CD4-positive, alpha-beta T cell treated with Interleukin-21 for 1 hour (primary cell): ENCODE measurements at places on chromosomes 1 and 21.

DNA sequence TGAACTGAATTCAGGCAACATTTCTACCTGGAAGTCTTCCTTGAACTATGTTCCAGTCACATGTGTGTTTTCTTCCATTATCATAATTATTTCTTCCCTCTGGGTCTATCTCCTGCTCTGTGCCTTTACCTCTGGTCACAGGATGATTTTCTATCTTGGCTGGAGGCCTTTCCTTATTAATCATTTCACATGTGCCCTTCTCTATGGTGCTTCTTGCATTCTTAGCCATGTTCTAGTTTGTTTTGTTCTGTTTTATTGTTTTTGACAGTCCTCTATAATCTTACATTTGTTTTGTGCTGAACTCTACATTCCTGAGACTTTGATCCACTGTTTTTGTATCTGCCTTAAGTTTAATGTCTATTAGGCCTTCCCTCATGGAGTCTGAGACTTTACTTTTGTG, 51.0 kb downstream of the SGIP1 start:
- no peak for DNase-seq

DNA sequence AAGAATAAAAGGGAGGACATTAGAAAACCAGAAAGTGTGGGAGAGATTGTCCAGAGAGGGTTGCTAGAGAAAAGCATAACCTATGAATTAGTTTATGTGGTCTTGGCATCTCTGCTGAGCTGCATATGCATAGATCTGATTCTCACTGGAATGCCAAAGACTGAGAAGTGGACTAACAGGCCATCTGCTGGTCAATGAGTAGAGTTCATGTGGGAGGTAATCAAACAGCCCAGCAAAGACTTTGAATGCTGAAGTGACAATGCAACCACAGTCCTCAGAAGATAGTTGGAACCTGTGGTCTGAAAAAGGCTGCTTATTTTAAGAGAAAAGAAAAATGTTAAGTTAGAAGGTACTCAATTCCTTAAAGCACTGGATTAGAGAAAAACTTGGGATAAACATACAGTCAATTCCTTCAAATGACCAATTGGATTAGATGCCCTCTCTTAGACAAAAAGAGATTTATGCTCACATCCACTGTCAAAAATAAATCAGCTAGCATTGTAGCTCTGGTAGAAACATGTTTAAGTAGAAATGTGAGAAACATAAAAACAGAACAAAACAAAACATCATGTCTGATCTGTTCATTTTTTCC, 382.8 kb downstream of the AMY1C start:
- DNase-seq, result no peak

DNA sequence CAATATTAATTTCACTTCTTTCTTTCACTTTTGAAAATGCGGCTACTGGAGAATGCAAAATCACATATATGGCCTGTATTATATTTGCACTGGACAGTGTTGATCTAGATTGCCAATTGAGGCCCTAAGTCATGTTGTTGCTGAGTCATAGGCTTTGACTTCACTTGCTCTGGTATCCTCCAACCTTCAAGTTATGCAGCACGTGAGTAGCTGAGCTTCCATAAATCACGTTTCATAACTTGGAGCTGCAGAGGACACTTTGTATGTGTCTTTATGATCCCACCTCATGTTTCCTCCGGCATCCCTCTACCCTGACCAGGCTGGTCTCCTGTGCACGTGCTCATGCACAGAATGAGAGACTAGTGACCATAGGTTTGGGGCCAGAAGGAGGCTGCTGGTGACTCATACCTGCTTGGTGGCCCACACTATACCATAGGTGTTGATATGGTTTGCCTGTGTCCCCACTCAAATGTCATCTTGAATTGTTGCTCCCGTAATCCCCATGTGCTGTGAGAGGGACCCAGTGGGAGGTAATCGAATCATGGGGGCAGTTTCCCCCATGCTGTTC, 103.0 kb upstream of the TSPAN2 start:
- DNase-seq, result no peak

DNA sequence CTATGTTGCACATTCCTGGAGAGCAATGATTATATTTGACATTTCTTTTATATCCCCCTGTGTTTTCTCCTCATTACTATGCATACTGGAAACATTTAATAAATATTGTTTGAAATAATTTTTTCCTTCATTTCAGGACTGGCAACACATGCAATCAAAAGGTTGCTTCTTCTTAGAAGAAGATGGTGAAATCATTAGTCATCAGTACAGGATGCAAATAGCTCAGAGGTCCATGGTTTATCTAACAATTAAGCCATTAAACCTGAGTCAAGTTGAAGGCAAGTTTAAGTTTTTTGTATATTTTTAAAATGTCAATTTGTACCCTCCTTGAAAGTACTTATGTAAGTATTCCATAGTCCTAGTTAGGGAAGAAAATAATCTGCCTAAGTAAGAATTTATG, 22.5 kb downstream of the EFCAB7 start:
- DNase-seq, result no peak

DNA sequence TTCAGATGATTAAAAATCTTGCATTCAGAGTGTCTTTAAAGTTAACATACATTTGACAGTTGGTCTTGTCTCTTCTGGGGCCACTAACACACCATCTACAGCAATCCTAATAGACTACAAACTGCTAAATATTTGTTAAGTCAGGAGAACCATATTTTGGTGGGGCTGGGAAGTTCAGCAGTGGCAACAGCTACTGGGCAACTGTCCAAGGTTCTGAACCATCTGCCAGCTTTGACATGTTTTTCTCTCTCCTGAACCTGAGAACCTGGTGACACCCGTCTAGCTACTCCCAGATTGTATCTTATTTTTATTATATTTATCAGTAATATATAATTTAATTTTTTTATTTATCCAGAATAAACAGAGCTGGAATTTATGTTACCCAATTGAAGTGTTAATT, 199.0 kb upstream of the DPYD start:
- DNase-seq, result no peak

DNA sequence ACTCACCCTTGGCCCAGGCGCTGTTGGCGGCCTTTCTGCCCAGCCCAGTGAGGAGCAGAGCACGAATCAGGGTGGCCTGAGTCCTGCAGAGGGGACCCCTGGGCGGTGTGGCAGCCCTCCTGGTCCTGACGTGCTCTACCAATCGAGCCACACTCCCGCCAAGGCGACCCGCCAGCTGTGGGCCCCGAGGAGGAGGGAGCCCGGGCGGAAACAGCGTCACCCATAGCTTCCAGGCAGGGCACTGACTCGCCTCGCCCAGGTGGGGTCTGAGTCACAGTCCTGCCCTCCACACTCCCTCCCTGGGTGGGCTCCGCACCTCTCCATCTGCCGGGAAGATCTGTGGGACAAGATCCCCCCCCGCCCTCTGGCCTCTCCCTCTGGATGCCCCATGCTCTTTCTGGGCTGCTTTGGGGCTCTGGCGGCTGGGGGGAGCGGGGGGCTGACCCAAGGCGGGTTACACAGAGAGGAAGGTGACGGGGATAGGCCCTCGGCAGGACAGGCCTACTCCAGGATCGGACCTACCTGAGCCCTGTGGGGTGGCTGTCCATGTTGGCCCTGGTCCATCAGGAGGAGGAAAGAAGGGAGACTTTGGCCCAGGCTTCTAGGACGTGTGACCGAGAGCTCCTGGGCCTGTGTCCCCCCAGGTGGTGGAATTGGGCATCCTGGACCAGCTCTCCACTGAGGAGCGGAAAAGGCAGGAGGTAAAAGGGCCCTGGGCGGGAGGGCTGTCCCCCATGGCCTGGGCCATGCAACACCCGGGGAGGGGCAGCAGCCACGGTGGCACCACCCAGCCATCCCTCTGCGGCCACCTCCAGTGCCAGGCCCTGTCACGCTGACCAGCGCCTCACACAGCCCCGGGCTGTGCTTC, 14.0 kb downstream of the ARHGEF16 start:
- no peak for DNase-seq

- DNase-seq, result no peak
Measured at GRCh38 chr1:74468982-74469603, 43.3 kb downstream of the LRRC53 start.

- DNase-seq, result no peak
Measured at GRCh38 chr1:56957931-56958330, 7.9 kb downstream of the C8B start.

DNA sequence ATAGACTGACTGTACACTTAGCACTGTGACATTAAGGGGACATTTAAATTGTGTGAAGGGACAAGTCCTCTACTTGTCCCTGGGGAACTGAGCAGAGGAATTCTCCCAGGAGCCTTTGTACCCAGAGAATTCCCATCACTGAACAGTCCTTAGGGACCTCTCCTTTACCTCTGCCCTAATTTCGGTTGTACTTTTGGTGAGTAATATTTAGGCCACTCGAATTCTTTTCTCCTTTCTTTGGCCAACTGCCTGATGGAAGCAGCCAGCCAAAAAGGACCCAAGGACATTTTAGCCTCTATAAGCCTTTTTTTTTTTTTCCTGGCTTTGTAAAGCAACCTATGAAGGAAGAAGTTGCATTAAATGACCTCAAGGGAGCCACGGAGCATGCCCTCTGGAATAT, 71.5 kb downstream of the NR5A2 start:
- DNase-seq, result no peak

DNA sequence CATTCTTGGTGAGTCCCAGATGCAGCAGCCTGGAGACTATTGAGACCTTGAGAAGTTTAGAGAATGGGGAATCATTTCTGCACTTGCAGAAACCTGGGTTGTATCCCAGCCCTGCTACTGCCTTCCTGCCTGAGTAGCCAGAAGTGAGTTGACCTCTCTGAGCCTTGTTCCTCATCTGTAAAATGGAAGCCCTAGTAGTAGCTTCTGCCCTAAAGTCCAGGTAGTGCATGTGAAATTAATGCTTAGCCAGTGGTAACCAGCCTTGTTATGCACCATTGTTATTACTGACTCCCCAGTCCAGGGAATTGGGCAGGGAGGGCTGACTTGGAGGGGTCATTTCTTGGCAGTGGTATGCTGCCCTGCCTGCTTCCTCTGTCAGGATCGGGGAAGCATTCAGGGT, 5.6 kb downstream of the SESN2 start:
- no peak for DNase-seq

DNA sequence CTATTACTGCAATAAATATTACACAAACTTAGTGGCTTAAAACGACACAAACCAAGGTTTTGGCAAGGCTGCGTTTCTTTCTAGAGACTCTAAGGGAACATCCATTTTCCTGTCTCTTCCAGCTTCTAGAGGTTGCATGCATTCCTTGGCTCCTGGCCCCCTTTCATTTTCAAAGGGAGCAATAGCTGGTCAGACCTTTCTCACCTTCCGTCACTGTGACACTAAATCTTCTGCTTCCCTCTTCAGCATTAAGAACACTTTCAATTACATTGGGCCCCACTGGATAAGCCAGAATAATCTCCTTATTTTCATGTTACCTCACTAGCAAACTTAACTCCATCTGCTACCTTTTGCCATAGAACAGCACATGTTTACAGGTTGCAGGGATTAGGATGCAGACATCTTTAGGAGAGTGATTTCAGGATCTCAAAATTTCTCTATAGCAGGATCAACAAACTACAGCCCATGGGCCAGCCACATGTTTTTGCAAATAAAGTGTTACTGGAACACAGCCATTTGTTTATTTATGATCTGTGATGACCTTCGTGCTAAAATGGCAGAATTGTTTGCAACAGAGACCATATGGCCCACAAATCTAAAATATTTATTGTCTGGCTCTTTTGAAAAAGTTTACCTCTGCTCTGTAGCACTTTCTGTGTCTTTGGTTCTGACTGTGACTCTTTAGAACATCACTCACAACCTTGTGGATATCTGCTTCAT, 221.5 kb upstream of the SGIP1 start:
- DNase-seq, result no peak

- no peak for DNase-seq
Measured at GRCh38 chr1:228781161-228781808, 46.0 kb downstream of the RHOU start.

- no peak for DNase-seq
Measured at GRCh38 chr1:110464340-110464739, 13.4 kb downstream of the PROK1 start.

DNA sequence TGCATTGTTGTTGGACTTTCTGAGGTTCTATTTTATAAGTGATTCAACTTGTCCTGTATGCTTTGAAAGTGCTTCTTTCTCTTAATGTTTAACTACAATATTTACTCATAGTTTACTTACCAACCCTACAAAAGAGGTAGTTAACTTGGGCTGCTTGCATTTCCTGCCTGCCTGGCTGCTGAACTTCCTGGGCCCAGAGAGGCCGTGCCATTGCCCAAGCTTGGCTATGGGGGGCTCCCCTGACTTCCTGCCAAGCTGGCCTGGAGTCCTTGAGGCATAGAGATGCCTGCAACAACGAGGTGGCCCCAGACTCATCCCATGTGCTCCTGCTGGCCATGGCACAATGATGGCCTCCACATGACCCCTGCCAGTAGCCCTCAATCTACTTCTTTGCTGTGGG, 361.6 kb upstream of the PLD5 start:
- no peak for DNase-seq

DNA sequence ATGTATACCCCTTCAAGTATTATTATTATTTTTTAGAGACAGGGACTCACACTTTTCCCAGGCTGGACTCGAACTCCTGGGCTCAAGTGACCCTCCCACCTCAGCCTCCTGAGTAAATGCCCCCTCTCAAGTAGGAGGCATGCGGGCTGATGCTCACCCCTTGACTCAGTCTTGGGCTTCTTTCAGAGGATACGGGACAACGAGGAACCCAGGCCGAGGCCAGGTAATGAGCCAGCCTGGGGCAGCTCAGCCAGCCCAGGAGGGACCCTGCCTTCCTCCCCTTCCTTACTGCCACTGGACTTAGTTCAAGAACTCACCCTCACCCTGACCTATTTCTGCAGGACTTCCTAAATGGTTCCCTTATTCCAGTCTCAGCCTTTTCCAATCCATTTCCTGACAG, 198.0 kb upstream of the MAP1LC3C start:
- DNase-seq, result no peak

- no peak for DNase-seq
Measured at GRCh38 chr1:205994346-205994745, 8.8 kb downstream of the RAB7B start.

- no peak for DNase-seq
Measured at GRCh38 chr1:177830531-177831135, 139.2 kb downstream of the SEC16B start.
